ENCODE measurements at places on chromosomes 12 and 14.

DNA sequence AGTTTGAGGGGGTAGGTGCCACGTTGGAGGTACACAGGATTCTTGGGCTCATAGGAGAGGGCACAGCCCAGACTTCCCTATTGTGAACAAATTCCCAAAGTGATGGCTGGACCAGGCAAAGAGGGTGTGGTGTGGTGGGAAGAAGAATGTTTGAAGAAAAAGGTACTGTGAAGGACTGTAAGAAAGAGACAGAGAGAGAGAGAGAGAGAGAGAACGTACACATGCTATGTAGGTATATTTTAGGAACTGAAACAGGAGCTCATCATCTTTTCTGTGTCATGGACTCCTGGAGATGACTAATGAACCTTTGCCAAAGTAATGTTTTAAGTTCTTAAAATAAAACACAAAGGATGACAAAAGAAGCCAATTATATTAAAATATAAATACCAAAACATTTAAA lies 24.5 kb downstream of the SLC17A8 start:
- no peak for DNase-seq

- DNase-seq: no peak
Measured at GRCh38 chr12:54166567-54167499, 22.0 kb downstream of the SMUG1 start.

DNA sequence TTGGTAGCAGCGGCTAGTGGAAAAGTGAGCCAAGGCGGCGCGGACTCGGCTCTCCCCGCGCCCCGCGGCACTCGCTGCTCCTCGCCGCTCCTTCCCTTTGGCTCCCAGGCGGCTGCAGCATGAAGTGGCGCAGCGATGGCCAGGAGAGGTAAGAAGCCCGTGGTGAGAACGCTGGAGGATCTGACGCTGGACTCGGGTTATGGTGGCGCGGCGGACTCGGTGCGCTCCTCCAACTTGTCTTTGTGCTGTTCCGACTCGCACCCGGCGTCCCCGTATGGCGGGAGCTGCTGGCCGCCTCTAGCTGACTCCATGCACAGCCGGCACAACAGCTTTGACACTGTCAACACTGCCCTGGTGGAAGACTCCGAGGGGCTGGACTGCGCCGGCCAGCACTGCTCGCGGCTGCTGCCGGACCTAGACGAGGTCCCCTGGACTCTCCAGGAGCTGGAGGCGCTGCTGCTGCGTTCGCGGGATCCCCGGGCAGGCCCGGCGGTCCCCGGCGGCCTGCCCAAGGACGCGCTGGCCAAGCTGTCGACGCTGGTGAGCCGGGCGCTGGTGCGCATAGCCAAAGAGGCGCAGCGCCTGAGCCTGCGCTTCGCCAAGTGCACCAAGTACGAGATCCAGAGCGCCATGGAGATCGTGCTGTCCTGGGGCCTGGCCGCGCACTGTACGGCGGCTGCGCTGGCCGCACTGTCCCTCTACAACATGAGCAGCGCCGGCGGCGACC lies 225.6 kb upstream of the CRY1 start:
- DNase-seq: no peak

DNA sequence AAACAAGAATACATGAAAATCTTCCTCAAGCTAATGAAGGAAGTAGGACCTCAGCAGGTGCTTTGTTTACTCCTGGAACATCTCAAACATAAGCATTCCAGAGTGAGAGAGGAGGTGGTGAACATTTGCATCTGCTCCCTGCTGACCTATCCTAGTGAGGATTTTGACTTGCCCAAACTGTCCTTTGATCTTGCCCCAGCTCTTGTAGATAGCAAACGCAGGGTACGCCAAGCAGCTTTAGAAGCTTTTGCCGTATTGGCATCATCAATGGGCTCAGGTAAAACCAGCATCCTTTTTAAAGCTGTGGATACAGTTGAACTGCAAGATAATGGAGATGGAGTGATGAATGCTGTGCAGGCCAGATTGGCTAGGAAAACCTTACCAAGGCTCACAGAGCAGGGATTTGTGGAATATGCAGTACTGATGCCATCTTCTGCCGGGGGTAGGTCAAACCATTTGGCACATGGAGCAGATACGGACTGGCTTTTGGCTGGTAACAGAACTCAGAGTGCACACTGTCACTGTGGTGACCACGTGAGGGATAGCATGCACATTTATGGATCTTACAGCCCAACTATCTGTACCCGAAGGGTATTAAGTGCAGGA lies 1.9 kb downstream of the TOGARAM1 start:
- no peak for DNase-seq

DNA sequence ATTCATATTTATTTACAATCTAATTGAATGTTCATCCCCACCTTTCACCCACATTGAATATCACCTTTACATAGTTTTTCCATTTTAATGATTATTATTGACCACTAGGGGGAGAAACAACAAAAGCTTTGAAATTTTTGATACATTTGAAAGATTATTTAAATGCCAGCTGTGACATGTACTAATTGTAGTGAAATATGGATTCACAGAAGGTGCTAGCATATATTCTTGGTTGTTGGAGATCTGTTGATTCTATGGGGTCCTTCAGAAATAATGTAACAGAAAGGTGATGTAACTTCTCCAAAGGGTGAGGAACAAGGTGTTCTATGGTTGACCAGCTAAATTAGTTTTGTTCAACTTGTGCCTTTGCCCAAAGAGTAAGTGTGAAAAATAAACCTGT lies 22.4 kb upstream of the GPR33 start:
- no peak for DNase-seq

DNA sequence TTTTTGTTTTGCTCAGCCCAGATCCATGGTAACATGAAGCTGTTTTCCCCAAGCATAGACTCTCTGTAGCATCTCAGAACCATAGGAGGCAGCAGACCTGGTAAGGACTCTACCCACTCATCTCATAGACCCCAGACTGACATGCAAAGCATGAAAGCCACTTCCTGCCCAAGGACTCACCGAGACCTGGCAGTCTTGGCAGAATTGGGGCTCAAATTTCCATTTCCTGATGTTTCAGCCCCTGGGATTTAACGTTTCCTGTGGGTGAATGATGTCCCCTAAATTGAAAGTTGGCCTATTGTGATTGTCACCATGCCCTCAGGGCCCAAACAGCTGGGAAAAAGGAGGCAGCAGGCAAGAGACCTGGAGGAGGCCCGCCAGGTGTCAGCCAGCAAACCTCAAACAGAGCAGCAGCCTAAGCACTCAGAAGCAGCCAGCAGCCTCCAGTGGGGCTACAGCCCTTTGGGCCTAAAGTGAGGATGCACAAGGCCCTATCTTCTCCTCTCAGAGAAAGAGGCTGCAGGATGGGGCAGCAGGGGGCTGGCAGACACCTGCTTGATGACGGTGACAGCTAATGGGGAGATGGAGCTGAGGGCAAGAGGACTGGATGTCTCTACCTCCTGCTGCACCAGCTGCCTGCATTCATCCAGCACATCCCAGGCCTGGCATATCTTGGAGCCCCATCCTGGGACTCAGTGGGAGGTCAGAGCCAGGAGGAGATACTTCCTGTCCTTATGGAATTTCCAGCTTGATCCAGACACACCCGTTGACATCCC lies 8.5 kb downstream of the KRT85 start:
- DNase-seq: no peak

DNA sequence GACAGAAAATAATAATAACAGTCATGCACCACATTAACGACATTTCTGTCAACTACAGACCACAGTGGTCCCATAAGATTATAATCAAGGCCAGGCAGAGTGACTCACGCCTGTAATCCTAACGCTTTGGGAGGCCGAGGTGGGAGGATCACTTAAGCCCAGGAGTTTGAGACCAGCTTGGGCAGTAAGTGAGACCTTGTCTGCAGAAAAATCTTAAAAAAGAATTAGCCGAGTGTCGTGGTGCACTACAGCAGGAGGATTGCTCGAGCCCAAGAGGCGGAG lies 8.6 kb downstream of the NAB2 start:
- DNase-seq: no peak

GRCh38 chr12:127944211-127944899 lies 322.6 kb upstream of the TMEM132C start:
- no peak for DNase-seq

- DNase-seq: peak; percentile 3
Measured at GRCh38 chr12:94603434-94604365, 46.7 kb downstream of the TMCC3 start.

DNA sequence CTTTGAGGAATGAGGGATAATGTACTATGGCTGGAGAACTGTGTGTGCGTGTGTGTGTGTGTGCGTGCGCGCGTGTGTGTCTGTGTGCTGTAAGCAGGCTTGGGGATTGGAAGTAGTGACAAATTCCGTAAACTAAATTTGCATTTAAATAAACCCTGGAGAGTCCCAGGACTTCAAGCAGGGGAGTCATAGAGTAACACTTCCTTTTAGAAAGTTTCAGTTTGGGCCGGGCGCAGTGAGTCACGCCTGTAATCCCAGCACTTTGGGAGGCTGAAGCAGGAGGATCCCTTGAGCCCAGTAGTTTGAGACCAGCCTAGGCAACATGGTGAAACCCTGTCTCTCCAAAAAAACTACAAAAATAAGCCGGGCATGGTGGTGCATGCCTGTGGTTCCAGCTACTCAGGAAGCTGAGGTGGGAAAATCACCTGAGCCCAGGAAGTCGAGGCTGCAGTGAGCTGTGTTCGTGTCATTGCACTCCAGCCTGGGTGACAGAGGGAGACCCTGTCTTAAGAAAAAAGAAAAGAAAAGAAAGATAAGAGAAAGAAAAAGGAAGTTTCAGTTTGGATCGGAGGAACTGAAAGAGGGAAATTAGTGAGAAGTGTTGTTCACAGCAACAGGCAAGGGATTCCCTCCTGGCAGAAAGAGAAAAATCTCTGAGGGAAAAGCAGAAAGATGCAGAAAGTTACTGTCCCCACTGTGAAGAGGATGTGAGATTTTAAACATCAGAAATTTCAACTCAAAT lies 222.7 kb upstream of the SOX5 start:
- DNase-seq: no peak

GRCh38 chr14:58060077-58060476 lies 91.9 kb downstream of the ARMH4 start:
- no peak for DNase-seq

GRCh38 chr12:11954181-11954580 lies 116.6 kb upstream of the BCL2L14 start:
- DNase-seq: no peak

DNA sequence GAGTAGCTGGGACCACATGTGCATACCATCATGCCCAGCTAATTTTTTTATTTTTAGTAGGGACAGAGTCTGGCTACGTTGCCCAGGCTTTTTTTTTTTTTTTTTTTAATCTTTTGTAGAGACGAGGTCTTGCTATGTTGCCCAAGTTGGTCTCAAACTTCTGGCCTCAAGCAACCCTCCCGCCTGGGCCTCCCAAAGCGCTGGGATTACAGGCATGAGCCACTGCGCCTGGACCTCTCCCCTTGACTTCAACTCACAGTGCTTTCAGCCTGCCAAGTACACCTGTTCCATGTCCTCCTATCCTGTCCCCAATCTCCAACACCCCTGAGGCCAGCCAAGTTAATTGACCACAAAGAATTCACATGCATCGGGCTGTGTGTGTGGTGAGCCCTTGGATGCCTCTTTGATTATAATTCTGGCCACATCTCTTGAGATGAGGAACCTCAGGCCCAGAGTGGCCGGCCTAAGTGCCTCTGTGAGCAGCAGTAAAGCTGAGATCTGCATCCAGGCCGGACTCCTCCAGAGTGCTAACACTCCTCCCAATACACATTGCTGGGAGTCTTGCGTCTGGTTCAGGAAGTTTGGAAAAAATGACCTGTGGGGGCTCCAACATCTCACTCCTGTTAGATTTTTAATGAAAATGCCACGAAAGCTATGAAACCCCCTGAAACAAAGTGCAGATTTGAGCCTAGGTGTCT lies 6.8 kb downstream of the RAB35 start:
- DNase-seq: no peak

GRCh38 chr14:94027566-94028449 lies 1.7 kb downstream of the OTUB2 start:
- DNase-seq: no peak

- DNase-seq: no peak
Measured at GRCh38 chr12:101925935-101926334, 48.6 kb downstream of the DRAM1 start.

GRCh38 chr12:12719496-12719895 lies 2.3 kb downstream of the CDKN1B start:
- no peak for DNase-seq

DNA sequence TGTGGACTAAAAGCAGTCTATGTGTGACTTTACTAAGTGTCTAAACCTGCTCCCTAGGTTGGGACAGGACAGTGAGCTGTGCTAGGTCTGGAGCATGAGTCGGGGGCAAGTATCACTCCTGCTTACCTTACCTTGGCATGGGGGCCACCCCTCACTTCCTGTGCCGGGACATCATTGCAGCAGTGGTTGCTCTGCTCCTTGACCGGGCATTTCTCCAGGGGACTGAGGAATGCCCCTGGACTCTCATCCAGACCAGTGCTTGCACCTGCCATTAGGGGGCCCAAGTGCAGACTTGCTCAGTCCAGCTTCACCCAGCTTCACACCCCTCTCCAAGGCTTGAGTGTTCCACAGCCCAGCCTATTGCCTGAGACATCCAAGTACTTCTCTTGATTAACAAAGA lies 84.7 kb upstream of the NELL2 start:
- DNase-seq: no peak

DNA sequence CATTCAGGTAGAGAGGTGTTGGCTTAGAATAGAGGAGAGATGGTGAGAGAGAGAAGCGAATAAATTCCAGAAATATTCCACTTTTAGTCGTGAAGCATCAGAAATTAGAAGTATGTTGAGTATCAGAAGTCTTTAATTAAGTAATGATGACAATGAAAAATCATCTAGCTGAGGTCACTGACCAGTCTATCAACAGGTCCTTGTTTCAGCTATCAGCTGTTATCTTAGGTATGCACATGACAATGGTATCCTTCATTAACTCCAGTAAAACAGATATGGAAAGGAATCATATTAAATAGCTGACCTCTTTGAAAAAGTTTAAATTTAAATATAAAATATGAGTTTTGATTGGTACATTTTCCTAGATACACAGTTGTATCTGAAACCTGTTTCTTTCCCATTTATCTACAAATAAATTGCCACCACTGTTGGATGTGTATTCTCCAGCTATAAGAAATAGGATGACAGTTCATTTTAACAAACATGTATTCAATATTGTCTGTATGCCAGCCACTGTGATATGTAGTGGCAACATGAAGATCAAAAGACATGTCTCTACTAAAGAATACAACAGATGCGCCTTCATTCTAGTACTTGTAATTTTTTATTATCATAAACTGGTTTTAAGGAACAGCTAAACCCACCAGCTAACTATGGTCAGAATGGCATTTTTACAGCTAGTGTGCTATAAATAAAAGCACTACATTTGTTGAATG lies 424.2 kb upstream of the DCN start:
- DNase-seq: no peak

DNA sequence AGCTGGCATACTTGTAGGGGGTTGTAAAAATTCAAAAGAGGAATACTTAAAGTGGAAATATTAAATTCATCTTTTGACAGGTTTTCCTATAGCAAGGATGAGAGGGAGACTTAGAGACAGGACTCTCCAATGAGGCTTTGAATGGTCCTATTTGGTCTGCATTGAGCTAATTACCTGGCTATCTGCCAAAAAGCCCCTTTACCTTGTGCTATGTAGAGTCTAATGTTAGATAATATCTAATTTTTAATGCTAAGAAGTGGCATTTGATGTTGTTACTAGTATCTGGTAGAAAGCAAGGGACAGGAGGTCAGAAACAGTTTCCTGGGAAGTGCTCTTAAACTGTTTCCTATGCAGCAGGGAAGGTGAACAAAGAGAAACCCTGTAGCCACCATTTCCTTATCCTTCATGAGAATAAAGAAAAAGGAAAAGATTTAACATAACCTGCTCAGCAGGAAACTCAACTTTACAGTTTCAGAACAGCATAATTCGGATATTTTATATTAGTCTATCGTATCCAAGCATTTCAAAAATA lies 550.0 kb downstream of the SOX5 start:
- no peak for DNase-seq

Measured in activated CD8-positive, alpha-beta memory T cell treated with anti-CD3 and anti-CD28 coated beads for 1 hour (primary cell).